ENCODE measurements at places on chromosomes 6 and 20.

GRCh38 chr20:17273717-17274116 is 46.9 kb downstream of the PCSK2 start:
- DNase-seq = no peak

DNA sequence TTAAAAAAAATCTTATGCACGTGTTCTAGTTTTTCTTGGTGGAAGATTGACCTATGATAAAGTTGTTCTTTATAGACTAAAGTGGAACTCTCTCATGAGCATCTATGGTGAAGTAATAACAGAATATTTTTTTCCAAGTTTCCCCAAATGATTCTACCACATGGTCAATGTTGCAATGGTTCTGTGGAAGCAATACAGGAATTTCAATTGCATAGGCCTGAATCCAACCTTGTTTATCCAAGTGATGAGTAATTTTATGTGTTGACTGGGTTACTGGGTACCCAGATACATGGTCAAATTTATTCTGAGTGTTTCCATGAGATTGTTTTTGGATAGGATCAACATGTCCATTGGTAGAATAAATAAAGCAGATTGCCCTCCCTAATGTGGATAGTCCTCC is 581.5 kb downstream of the MMUT start:
- DNase-seq = no peak

GRCh38 chr6:119312875-119313338 is 36.7 kb downstream of the MAN1A1 start:
- no peak for DNase-seq

GRCh38 chr6:35386989-35387388 is 44.6 kb downstream of the PPARD start:
- no peak for DNase-seq

GRCh38 chr6:38144365-38144945 is 324.9 kb downstream of the ZFAND3 start:
- DNase-seq = no peak

DNA sequence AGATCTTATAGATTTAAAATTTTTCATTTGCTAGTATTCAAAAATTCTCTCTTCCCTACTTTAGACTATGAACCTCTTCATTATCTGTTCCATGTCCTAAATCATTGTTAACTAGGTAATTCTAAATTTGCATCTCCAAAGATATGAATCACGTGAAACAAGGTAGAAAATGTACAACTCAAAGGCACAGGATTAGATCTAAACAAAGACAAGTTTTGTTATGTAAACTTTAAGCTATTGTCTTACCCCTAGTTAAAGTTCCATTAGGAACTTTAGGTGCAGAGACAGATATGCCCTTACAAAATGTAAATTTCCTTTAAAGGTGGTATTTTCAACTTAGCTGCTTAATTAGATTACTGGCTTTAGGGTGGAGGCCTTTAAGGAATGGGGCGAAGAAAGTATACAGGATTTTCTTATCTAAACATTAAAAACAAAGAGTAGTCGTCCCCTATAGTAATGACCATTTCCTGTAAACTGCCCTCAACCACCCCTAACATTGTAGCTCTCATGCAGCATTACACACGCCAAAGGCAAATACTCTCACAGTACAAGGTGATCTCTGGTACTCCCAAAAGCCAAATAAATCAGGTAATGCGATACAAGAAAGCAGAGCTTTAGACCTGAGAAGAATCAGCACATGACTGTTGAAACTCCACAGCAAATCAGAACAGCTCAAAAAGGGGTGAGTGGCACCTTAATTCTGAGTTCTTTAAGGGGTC is 57.4 kb upstream of the MRAP2 start:
- DNase-seq = no peak

All from AG08395 (cell line).